ENCODE measurements at places on chromosomes 1 and 21. TPM values are rescaled to one million over a fixed set of nuclear protein-coding genes. Genes with fewer than 3 reads are reported as not detected.

- no peak for DNase-seq
These were observed 14.9 kb upstream of the AGT start for GRCh38 chr1:230728710-230729392.

DNA sequence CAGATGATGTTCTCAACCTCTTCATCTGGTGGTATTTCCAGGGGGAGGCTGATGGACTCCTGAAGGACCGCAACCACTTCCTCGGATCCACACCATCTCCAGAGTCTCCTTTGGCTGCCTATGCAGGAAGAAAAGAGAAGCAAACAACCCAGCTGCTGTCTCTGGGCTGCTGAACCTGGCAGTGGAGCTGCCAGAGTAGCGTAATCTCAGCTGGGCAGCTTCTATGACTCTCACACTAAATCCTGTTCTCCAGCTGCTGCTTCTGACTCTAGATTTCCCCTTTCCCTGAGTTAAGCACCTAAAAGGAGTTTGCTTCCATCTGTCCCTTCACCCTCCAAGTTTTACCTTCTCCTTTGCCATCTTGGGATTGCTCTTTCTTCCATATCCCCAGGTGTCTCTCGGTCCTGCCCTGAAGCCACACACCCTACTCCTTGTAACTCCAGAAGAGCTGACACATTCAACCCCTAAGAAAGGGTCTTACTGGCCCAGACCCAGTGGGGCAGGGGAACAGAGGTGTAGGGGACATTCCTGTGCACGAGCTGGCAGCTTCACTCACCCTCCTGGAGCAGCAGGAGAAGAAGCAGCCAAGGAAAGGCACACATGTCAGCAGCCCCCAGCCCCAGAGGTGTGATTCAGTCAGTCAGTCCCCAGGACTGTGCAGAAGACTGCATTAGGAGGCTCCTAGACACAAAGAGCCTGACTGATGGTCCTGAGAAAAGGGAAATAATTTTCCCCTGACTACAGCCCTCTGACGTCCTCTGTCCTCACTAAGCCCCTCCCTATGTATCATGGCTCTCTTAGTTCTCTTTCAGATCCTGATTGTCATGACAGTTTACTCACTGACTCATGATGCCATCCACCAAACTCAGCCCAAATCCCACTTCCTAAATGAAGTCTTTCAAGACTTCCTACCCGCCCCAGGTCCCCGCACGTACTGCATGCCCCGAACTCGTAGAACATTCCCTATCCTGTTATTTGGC lies at the start of gene SLAMF9:
Gene SLAMF9, minus strand, starts transcription at position 702 of the 980 bp plus-strand sequence. Its CDS starts 100 bp downstream, at position 602.
- no peak for DNase-seq

- peak; percentile 95 for DNase-seq
These were observed 14.8 kb downstream of the IL6R start for GRCh38 chr1:154419620-154420571.

- no peak for DNase-seq
These were observed 42.9 kb upstream of the CD2 start for GRCh38 chr1:116711263-116711840.

- DNase-seq: no peak
These were observed 77.3 kb downstream of the ARHGEF10L start for GRCh38 chr1:17616731-17617279.

- DNase-seq: no peak
These were observed 411.8 kb upstream of the PTBP2 start for GRCh38 chr1:96309783-96310182.

GRCh38 chr1:21192284-21192683 lies 15.6 kb upstream of the EIF4G3 start:
- no peak for DNase-seq

DNA sequence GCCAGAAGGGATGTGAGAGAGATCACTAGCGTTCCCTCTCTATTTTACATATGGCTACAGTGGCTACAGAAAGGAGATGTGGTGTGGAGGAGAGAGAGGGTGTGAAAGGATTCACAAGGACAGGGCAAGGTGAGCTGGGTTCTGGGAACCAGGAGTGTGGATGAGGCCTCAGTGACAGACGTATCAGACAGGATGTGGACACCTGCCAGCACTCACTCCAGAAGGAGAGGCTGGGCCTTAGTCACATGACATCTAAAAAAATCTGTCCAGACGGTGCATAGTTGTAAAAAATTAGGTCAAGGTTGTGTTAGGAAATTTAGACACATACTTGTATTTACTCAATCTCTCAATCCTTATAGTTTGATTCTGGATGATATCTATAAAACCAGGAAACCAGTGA lies 10.6 kb downstream of the TRIM67 start:
- peak; percentile 55 for DNase-seq

- DNase-seq: no peak
These were observed 56.8 kb upstream of the ABCG1 start for GRCh38 chr21:42161956-42162681.

DNA sequence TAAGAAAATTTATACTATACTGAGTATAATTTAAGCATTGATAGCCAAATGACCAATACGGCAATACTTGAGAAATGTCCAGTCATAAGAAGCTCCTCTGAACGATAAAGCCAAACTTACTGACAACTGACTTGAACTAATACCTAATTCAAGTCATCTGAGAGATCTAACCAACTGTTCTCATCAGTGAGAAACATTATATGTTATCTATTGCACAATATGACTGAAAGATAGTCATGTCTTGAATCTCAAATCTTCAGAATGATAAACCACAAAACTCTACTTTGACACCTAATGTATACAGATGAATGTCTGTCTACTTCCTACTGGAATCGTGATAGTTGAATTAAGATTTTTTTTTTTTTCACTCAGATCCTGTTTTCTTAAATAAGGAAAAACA lies 39.0 kb downstream of the APP start:
- DNase-seq: no peak

DNA sequence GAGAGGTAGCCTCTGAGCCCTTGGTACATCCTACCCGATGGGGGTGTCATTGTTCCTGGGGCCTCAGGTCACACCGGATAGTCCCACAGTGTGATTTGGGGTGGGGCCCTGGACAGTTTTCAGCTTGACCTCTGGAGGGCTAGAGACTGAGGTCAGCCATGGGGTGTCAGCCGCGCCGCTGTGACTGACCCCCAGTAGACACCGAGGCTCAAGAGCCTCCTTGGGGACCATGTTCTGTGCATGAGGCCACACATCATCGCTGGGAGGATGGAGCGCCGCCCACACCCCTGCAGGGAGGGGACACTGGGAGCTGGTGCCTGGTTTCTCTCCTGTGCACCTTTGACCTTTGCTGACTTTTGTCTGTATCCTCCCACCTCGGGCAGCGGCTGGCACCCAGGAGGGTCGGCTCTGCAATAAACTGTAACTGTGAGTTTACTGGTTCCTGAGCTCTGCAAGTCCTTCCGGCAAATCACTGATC lies 22.6 kb downstream of the ITGB2 start:
- DNase-seq: no peak

- DNase-seq: no peak
These were observed 66.9 kb upstream of the PRDX6 start for GRCh38 chr1:173410133-173410793.

DNA sequence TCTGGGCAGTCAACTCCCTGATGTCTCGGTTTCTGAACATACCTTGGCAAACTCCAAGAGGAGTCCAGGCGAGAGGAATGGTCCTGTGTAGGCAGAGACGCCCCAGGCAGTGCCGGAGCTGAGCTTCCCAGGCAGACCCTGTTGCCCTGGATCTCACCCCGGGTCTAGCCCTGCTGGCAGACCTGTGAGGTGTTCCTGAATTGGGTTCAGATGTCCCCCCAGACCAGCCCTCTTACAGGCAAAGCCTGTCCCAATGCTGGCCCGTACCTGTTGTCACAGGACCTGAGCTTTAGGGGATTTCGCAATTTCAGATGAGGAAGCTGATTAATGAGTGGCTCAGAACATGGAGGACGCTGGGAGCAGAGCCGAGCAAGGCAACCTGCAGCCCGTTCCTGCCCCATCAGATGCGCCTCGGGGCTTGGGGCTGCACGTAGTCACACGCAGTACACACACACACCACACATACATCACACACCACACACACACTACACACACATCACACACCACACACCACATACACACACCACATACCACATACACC lies 38.5 kb upstream of the PDE9A start:
- DNase-seq: no peak

GRCh38 chr1:161238039-161238473 lies at the start of gene NR1I3:
NR1I3 (minus strand) TSS chr1:161238203; CDS start chr1:161236565, 1,638 bp downstream.
- no peak for DNase-seq

- DNase-seq: peak; percentile 58
These were observed 6.2 kb upstream of the EFCAB14 start for GRCh38 chr1:46724991-46725735.

DNA sequence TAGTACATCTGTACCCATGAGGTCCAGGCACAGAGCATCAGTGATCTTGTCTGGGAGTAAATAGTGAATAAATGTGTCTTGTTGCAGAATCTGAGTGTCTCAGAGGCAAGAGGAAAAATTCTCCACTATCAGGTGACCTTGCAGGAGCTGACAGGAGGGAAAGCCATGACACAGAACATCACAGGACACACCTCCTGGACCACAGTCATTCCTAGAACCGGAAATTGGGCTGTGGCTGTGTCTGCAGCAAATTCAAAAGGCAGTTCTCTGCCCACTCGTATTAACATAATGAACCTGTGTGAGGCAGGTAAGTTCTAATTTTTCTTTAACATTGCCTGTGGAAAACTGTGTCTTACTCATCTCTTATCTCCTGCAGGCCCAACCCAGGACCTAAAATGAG lies 43.1 kb downstream of the IL12RB2 start:
- DNase-seq: no peak

DNA sequence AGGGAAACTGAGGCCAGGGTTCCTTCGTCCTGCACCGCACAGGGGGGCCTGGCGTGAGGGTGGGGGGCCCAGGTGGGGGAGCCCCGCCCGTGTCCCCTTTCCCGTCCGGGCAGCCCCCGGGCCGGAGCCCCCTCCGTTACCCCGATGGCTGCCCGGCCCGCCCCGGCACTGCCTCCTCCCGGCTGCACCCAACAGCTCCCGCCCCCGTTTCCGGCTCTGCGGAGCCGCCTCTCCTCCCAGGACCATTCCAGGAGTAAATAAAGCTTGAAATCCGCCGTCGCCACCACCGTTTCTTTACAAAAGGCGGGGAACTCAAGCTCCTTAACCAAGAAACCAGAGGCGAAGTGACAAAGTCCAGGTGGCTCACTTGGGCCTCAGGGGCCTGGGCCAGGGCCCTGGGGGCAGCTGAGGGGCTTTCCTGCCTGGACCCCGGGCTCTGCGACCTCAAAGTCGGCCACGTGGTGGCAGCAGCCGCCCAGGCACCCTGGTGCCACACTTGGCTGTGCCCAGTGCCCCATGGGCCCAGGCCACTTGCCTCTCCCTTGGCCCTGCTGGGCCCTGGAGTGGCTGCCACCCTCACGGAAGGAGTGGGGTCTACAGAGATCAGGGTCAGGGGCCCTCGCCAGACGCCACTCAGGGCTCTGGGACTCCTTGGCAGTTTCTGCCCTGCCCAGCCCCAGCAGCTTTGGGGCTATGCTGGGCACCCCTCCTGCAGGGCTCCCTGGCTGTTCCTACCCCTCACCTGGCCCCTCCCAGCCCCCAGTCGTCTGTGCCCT lies 514 bp upstream of the FAAP20 start:
- DNase-seq: peak; percentile 96

DNA sequence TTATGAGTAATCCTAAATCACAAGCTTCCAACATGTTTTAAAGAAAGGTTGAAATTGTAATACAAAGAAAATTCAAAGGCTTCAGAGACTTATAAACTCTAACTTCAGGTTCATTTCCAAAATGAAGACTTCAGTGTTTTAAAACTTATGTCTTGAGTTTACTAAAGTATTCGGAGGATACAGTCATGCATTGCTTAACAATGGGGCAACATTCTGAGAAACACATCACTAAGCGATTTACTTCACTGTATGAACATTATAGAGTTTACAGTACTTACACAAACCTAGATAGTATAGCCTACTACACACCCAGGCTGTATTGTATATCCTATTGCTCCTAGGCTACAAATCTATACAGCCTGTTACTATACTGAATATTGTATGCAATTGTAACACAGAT lies 38.3 kb downstream of the CEP170 start:
- DNase-seq: no peak

DNA sequence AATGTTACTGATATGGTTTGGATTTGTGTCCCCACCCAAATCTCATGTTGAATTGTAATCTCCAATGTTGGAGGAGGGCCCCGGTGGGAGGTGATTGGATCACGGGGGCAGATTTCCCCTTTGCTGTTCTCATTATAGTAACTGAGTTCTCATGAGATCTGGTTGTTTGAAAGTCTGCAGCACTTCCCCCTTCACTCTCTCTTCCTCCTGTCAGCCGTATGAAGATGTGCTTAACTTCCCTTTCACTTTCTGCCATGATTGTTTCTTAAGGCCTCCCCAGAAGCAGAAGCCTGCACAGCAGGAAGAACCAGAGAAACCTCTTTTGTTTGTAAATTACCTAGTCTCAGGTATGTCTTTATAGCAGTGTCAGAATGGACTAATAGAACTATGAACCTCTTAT lies 28.4 kb downstream of the TRIM33 start:
- DNase-seq: no peak

SPRR4 gene
- polyA plus RNA-seq: not detected

TMEM125 gene
- polyA plus RNA-seq: 0.70 TPM

FCRL6 gene
- polyA plus RNA-seq: 0.11 TPM

SPRR1B gene
- not detected for polyA plus RNA-seq

PCAT6 gene
- 4.9 TPM for polyA plus RNA-seq

S100A11 gene
- polyA plus RNA-seq: 227 TPM

FNDC5 gene
- 106 TPM for polyA plus RNA-seq

VTCN1 gene
- polyA plus RNA-seq: 0.05 TPM

DLGAP3 gene
- polyA plus RNA-seq: 0.05 TPM

ILDR2 gene
- polyA plus RNA-seq: 0.95 TPM

LRRC3 gene
- 0.93 TPM for polyA plus RNA-seq

ARHGEF16 gene
- 1.4 TPM for polyA plus RNA-seq

ABCG1 gene
- polyA plus RNA-seq: 5.7 TPM

RIMS3 gene
- 1.5 TPM for polyA plus RNA-seq

COA6 gene
- polyA plus RNA-seq: 94.3 TPM

S100A3 gene
- polyA plus RNA-seq: 1.6 TPM

PALMD gene
- 74.6 TPM for polyA plus RNA-seq
